ENCODE measurements at places on chromosomes 16 and 17.
A peak's percentile ranks its signal among the peaks of the same experiment; 100 is the strongest.

GRCh38 chr16:75234856-75235696 lies 16.3 kb downstream of the CTRB1 start:
- DNase-seq, result no peak

DNA sequence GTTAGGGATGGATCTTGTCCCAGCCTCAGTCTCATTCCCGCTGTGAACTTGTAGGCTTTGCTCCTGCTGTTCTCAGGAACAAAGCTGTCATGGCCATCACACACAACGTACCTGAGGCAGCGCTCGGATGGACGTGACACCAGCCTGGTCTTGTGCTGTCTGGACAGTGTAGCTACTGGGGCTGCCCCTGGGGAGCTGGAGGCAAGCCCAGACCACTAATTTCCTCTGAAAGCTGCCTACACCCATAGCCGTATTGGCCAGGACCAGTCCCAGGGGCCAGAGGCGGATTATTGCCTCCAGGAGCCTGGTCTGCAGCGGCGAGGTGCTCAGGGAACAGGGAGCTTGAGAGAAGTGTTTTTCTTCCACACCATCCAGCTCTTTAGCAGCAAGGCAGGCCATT lies 11.7 kb downstream of the ZNHIT3 start:
- no peak for DNase-seq

GRCh38 chr16:24683847-24684493 lies 45.5 kb upstream of the TNRC6A start:
- DNase-seq, result no peak

GRCh38 chr17:6322316-6322715 lies 112.6 kb downstream of the AIPL1 start:
- DNase-seq, result no peak

DNA sequence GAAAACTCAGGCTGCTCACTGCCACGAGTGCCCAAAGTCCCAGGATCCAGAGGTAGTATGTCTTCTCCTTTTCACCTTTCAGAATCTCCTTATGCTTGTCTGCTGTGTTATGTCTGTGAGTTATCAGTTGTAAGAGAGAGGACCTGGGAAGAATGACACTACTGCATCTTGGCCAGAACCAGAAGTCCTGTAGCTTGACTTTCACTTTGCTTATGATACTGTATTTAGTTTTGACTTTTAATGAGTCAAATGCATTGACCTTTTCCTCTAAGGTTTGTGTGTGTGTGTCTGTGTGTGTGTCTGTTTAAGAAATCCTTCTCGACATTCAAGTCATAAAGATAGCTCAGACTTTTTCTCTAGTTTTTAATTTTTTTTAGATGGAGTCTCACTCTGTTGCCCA lies 43.4 kb downstream of the BMERB1 start:
- DNase-seq, result no peak

- DNase-seq, result no peak
Measured at GRCh38 chr16:2244926-2245795, 6.2 kb downstream of the ECI1 start.

DNA sequence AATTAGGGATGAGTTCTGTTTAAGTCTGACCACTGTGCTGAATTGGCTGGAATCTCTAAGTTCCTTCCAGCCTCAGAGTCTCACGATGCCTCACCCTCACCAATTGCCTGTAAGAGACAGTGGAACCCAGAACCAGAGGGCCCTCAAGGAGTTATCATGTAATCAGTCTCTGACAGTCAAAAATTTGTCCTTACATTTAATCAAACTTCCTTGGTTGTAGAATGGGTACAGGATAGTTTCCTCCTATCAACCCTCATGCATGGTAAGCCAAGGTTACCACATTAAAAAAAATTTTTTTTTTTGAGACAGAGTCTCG lies 83.2 kb downstream of the CDK5R1 start:
- DNase-seq, result no peak

GRCh38 chr17:9979463-9979995 lies 74.5 kb upstream of the RCVRN start:
- no peak for DNase-seq

- DNase-seq, result no peak
Measured at GRCh38 chr16:65936096-65936495, 430.4 kb upstream of the CDH5 start.

GRCh38 chr17:37273409-37274051 lies 102.3 kb upstream of the C17orf78 start:
- DNase-seq, result no peak

DNA sequence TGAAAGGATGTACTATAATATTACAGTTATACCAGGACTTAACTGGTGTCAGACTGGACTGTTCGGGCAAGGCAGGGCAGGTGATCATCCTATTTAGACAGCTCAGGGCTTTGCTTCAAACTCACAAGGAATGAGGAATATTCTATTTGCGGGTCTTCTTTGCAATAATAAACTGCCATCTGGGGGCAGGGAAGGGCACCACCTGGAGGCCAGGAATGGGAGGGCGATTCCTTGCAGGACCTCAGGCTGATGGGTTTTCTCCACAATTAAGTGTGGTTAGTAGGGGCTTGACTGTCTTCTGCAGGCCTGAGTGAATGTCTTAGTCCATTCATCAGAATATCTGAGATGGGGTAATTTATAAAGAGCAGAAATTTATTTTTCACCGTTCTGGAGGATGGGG lies 424.1 kb downstream of the CA10 start:
- DNase-seq, result no peak

- no peak for DNase-seq
Measured at GRCh38 chr16:54954220-54954619, 23.6 kb downstream of the IRX5 start.

- DNase-seq, result no peak
Measured at GRCh38 chr16:27400751-27401620, 988 bp upstream of the IL21R start.

DNA sequence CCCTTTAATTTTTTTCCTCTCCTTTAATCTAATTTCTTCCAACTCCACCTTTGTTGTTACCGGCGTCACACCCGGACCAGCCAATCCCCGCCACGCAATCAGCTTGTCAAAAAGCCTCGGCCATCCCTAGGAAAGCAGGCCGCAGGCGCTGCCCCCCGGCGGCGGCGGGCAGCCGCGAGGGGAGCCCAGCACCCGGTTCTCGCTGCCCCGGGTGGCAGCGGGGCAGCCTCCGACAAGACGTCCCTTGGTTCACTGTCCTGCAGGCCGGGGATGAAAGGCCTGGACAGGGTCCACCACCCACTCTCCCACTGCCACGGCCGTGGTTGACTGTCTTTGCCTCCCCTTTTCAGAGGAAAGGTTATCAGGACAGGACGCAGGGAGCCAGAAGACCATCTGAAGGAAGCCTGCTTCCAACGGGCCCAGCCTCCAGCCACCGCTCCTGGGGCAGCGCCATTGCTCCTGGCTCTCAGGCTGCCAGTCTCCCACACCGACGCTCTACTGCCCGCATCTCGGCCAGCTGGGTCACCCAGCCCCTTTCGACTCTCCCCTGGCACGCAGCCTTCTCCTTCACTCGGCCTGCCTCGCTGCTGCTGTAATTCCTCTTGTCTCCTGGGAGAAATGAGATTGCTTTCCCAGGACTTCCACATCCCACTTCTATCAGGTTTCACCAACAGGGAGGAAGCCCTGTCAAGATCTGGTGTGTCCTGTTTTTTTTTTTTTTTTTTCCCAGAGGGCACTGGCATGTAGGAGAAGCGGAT lies 2.8 kb upstream of the UBTF start:
- peak; percentile 49 for DNase-seq

DNA sequence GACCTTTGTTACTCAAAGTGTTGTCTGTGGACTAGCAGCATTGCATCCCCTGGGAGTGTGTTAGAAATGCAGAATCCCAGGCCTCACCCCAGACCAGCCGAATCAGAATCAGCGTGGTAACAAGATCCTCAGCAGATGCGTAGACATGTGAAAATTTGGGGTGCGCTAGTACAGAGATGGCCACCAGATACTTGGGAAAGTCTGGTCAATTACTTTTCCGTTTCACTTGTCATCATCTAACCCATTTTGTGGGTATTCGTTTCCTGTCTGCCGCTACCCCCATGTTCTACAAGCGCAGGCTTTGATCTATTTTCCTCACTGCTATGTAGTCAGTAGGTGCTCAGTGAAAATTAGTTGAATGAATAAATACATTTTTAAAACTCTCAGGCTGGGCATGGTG lies 33.1 kb upstream of the HERPUD1 start:
- DNase-seq, result no peak

DNA sequence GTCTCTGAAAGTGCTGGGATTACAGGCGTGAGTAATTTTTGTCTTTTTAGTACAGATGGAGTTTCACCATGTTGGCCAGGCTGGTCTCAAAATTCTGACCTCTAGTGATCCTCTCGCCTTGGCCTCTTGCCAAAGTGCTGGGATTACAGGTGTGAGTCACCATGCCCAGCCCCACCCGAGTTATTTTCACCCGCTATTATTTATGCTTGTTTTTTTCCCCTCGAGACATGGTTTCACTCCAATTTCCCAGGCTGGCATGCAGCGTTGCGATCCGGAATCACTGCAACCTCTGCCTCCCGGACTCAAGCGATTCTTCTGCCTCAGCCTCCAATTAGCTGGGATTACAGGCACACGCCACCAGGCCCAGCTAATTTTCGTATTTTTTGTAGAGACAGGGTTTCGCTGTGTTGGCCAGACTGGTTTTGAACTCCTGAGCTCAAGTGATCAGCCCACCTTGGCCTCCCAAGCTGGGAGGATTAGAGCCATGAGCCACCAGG lies 9.2 kb downstream of the RPL23 start:
- DNase-seq, result no peak

GRCh38 chr16:1659031-1659430 lies 19.0 kb upstream of the JPT2 start:
- no peak for DNase-seq

DNA sequence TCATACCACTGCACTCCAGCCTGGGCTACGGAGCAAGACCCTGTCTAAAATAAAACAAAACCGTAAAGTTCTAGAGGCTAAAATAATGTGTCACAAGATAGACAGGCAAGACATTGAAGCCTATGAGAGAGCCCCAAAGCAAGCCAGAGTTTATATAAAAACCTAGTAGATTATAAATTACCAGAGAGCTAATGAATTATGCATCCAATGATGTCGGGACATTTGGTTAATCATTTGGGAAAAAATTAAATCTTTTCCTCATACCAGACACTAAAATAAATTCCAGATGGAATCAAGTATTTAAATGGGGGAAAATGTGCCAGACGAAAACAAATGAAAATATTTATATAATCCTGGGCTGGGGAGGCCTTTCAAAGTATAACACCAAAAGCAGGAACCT lies 24.2 kb downstream of the CCDC40 start:
- no peak for DNase-seq

DNA sequence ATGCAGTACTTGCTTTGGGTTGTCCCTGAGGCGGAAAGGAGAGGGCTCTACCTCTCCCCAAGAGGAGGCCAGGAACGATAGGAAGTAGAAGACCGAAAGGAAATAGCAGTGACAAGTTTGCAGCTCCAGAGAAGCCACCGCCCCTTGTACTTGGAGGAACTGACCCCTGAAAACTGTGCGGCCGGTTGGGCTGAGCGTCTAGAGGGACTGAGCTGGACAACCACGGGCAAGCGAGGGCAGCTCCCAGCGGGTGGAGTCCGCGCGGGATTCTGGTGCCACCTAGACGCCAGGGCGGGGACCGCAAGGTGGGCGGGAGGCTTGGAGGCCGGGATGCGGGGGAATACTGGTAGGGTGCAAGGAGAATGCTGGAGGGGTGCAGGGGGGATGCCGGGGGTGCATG lies 1.3 kb upstream of the SLC6A4 start:
- no peak for DNase-seq

GRCh38 chr16:20385844-20386832 lies 18.4 kb downstream of the PDILT start:
- DNase-seq, result peak; percentile 32

GRCh38 chr17:9421525-9421924 lies 154.1 kb downstream of the STX8 start:
- DNase-seq, result no peak

- no peak for DNase-seq
Measured at GRCh38 chr17:83148317-83149028, 69.1 kb downstream of the METRNL start.

DNA sequence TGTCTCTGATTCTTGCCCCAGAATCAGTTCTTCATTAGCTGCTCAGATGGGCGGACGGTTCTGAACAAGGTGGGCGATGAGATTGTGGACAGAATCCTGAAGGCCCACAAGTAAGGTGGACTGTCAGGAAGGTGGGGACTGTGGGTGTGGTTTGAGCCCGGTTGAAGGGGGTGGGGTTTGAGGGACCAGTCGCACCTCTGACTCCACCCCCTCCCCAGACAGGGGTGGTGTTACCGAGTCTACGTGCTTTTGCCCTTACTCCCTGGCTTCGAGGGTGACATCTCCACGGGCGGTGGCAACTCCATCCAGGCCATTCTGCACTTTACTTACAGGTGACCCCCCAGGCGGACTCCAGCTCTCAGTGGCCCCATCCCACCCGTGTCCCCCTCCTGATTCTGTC lies 11.3 kb downstream of the PLD2 start:
- no peak for DNase-seq

DNA sequence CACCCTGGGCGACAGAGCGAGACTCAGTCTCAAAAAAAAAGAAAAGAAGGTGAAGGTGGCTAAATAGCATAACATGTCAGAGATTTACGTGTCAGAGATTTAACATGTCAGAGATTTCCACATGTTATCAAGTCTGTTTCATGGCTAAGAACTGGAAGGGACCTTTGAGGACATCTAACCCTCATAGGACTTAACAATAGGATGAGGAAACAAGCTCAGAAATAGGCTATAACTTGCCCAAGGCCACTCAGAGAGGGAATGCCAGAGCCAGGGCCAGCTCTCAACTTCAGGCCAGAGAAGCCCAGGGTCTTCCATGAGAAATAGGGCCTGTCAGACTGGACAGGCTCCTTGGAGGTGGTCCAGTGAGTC lies 26.8 kb upstream of the ZNF629 start:
- DNase-seq, result no peak

- DNase-seq, result no peak
Measured at GRCh38 chr16:3866703-3867431, 13.6 kb downstream of the CREBBP start.

- DNase-seq, result no peak
Measured at GRCh38 chr16:12303653-12304052, 327.1 kb downstream of the SNX29 start.

- peak; percentile 59 for DNase-seq
Measured at GRCh38 chr17:65228734-65229620, 91.8 kb downstream of the RGS9 start.

GRCh38 chr17:32015245-32016013 lies 8.2 kb downstream of the LRRC37B start:
- no peak for DNase-seq

GRCh38 chr16:88815901-88816589 lies 4.3 kb upstream of the APRT start:
- DNase-seq, result peak; percentile 49

DNA sequence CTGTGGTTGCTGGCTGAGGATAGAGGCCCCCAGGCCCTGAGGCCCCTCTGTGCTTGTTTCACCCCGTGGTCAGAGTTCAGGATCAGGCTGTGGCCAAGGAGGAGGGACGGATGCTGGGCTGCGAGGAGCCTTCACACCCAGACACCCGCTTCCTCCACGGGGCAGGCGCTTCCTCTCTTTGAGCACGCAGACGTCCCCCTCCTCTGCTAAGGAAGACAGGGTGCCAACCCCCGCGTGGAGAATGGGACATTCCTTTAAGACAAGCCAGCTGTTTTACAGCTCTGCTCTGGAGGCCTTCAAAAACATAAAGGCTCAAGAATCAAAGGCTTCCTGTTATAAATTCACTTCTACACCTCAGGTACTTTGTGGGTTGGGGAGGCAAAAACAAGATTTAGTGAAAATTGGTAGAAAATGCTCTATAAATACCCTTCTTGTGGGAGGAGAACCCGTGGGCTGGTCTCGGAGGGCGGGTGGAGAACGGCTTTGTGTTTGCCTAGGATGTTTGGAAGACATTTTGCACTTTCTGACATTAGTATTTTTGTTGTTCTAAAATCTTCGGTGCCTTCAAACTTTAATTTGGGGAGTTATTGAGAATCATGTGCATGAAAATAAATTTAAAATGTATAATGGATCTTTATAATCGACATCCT lies 60.8 kb upstream of the FOXF1 start:
- DNase-seq, result no peak
